ENCODE measurements at places on chromosomes 13 and 19.

DNA sequence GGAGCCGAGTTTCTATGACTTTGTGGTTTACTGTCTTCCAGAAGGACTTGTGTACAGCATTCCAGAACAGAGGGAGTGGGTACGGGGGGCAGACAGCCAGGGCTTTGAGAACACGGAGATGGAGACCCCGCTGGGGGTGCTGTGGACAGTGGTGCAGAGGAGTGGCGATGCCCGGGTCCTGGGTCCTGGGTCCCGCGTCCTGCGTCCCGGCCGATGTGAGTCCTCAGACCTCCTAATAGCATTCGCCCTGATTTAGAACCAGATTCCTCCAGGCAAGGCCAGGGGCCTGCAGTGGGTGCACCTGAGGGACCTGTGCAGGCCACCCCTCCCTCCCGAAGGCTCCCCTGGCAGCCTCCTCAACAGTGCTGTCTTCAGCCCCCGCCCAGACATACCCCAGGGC, 97.9 kb downstream of the KDM4B start:
- no peak for DNase-seq

DNA sequence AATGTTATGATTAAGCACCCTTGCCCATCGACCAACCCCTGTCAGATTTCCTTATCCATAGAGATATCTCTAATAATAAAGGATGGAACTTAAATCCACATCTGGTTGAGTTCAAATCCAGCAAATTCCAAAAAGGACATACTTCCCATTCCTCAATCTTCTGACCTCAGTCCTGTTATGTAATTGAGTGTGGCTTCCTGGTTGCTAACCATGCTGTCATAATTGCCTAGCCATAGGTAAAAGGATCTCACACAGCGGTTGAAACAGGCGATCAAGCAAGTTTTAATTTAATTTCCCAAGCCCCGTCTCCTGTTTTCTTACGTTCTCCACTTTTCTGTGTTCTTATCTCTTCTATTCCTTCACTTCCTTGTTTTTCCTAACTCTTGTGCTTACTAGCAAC, 550.3 kb downstream of the GPC6 start:
- DNase-seq, result no peak

GRCh38 chr13:20193907-20194631, 1.3 kb upstream of the GJB2 start:
- no peak for DNase-seq

- no peak for DNase-seq
These were observed 164.6 kb downstream of the TNFSF13B start for GRCh38 chr13:108433976-108434755.

- no peak for DNase-seq
These were observed 100.5 kb downstream of the FLT1 start for GRCh38 chr13:28394422-28394821.

- DNase-seq, result no peak
These were observed 3.0 kb downstream of the OPA3 start for GRCh38 chr19:45581576-45581975.

GRCh38 chr19:46014941-46015686, 7.7 kb downstream of the PGLYRP1 start:
- DNase-seq, result no peak

DNA sequence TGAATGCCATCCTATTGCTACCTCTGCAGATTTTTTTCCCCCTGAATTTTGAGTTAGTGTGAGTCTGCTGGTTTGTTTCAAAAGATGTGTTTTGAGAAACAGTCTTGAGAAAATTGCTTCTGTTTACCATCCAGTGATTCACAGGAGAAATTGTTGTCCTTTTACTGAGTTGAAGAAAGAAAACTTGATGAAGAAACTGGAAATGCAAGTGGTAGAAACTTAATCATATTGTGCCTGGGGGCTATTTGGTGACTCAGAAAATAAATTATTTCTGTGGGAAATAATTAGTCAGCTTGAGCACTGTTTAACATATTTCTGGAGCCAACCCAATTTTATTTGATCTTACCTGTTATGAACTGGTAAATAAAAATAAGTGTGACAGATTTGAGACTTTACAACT, 35.4 kb downstream of the PAN3 start:
- no peak for DNase-seq

DNA sequence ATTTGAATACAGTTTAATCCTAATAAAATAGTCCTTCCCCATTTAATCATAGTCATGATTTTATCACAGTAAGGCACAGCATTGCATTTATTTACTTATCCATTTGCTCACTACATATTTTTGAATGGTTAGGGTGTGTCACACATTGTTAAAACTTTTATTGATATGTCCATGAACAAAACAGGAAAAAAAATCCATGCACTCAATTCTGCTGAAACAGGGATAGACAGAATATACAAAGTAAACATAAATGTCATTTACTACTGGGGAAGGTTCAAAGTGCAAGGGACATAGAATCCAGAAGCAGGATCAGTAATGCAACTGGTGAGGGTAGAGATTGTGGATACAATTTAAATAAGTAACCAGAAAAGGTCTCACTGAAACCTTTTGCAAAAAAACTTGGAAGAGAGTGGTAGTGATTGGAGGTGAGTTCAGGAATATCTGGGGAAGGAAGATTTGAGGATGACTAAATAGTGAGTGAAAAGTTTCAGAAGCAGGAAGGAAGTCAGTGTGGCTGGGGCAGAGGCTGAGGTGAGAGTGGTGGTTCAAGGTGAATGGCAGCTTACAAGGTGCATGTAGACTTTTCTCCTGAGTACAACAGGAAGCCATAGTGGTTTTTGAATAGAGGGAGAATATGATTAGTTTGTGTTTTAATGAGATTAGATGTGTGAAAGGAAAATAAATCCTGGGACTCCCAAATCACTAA, 387.2 kb upstream of the ATXN8OS start:
- DNase-seq, result no peak

GRCh38 chr19:4060621-4061177, 6.0 kb downstream of the ZBTB7A start:
- DNase-seq, result no peak

- no peak for DNase-seq
These were observed 388.5 kb upstream of the ZNF507 start for GRCh38 chr19:31956771-31957392.

- DNase-seq, result no peak
These were observed 3.6 kb upstream of the CCER2 start for GRCh38 chr19:38915329-38916321.

GRCh38 chr13:81320516-81320915, 979.6 kb upstream of the SPRY2 start:
- DNase-seq, result no peak

DNA sequence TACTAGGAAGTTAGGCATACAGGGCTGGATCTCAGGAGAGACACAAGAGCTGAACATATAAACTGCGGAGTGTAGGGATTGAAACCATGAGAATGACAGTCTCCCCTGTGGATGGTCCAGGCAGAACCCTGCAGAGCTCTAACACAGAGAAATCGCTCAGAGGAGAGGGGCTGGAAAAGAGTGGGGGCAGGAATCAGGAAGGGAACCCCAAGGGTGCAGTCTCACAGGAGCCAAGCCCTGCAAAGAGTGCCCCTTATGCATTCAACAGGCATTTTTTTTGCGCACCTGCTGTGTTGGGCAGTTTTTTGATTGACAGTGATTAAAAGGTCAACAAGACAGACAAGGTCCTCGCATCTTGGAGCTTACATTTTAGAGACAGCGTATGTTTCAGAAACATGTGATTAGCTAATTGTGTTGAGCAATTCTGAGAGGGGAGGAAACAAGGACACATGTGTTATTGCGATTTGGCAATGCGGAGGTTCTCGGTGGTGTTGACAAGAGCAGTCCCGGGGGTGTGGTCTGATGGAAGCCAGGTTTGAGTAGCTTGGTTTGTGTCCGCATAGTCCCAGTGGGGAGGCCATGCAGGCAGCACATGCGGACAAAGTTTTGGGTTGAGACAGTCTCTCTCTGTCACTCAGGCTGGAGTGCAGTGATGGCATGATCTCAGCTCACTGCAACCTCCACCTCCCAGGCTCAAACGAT, 182.6 kb upstream of the IRS2 start:
- no peak for DNase-seq

- no peak for DNase-seq
These were observed 1981.1 kb upstream of the PCDH20 start for GRCh38 chr13:63396746-63397145.

DNA sequence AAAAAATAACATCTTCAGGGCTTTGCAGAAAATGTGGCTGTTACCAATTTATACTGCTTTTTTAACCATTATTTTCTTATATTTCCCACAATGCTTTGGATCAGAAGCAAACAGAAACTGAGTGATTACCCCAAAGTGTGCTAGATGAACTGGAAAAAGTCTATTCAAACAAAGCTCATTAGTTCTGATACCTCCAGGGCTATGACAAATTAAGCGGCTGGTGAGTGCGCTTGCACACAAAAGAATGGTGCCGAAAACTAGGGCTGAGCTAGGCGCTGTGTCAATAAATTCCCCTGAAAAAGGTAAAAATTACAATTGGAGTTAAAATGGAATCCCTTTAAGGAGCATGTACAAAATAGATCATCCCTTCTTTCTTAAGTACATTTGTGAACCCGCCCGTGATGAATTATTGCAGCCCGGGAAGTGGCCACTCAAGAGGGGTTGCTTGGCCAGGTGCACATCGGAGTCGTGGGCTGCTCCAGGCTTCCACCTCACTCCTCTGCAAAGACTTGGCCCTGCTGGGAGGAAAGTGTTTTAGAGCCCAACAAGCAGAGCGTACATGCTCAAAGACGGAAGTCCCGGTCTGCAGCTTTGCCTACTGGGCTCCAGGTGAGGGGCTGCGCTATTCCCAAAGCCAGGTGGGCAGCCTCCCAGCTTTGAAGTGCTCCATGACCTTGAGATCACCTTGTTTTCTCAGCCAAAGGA, 164.0 kb upstream of the ZNF507 start:
- DNase-seq, result no peak

Measured in NAMALWA (cell line).